ENCODE measurements at places on chromosomes 1 and 21. TPM values are rescaled to one million over a fixed set of nuclear protein-coding genes. Genes with fewer than 3 reads are reported as not detected.
A peak's percentile ranks its signal among the peaks of the same experiment; 100 is the strongest.

Gene CFHR3
- not detected for total RNA-seq

Gene PLA2G2C
- total RNA-seq, result not detected

DNA sequence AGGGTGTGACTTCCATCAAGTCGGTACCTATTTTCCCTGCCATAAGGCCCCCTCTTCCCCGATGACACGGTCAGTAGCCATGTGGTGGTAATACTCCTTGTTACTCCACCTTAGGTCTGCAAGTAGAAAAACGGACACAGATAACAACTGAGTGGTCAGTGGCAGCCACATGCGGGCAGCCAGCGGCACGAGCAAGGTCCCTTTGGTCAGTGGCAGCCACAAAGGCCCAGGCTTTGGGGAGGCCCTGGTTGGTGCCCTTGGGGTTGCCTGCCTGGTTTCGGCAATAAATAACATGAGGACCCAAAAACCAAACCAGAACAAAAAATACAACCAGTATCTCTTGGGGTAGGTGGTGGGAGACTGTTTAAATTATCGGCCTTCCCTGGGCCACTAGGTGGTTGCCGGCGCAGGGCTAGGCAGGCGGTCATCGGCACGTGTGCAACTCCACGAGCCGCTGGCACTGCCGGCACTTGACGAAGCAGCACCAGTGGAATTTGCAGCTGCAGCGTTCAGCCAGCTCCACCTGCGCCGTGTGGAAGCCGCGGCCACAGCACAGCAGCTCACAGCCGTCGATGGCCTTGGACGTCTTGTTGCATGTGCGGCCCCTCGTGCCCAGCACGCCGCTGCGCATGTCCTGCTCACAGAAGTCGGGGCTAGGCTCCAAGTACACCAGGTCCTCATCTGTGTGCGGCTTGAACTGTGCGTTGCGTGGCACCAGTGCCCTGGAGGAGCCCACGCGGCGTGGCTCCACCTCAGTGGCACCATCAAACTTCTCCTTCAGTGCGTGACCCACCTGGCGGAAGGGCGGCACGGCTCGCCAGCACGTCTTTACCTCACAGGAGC lies 23.1 kb downstream of the WNT4 start:
- DNase-seq, result no peak

- no peak for DNase-seq
Observed at GRCh38 chr1:3942416-3943122, 42.5 kb upstream of the C1orf174 start.

DNA sequence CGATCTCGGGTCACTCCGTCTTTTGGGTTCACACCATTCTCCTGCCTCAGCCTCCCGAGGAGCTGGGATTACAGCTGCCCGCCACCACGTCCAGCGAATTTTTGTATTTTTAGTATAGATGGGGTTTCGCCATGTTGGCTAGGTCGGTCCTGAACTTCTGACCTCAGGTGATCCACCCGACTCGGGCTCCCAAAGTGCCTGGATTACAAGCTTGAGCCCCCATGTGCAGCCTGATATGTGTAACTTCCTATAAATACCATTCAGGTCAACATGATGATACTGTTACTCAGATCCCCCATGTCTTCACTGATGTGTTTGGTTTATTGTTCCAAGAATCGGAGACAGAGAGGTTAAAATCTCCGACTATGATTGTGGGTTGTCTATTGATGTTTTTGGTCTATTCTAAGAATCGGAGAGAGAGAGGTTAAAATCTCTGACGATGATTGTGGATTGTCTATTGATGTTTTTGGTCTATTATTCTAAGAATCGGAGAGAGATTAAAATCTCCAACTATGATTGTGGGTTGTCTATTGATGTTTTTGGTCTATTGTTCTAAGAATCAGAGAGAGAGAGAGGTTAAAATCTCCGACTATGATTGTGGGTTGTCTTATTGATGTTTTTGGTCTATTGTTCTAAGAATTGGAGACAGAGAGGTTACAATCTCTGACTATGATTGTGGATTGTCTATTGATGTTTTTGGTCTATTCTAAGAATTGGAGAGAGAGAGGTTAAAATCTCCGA lies 17.0 kb downstream of the C1orf159 start:
- DNase-seq, result no peak

- DNase-seq, result peak; percentile 77
Observed at GRCh38 chr1:71737768-71738167, 544.6 kb downstream of the NEGR1 start.

DNA sequence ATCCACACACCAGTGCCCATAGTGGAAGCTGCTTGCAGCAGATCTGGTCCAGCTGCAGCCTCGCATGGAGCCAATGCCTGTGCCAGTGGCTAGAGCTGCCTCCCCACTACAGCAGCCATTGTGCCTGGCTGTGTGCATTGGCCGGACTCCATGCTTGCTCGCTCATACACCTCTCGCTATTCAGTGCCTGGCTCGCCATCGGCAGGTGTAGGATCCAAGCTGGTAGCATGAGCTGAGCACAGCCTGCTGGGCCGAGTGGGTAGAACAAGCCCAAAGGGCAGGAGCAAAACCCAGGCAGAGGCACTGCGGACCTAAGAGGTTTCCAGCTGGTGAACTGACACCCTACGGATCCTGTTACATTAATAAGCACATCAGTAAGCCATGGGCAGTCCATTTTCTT lies 1184.1 kb downstream of the AMY1C start:
- no peak for DNase-seq

GRCh38 chr1:75085931-75086330 lies 48.3 kb upstream of the LHX8 start:
- DNase-seq, result no peak
